NCI-H2081 treated with DMSO at 0.1 percent for 48 hours (cell line): ENCODE measurements at places on chromosomes 7 and 10.
A peak's percentile ranks its signal among the peaks of the same experiment; 100 is the strongest.

DNA sequence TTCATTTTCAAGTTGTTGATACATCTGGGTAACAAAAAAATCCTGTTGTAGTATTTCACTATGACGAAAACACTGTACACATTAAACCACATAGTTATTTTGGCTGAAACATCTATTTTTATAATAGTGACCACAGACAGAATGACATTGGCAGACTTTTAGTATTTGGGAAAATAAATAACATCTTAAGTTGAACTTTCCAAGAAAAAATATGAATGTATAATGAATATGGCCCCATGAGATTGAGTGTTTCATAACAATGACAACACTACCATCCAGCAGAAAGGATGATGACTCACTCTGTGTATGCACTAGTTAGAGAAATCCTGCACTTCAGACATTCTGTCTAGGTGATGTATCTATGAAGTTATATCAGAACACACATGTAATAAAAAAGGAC lies 118.1 kb downstream of the SEMA3D start:
- DNase-seq: no peak

DNA sequence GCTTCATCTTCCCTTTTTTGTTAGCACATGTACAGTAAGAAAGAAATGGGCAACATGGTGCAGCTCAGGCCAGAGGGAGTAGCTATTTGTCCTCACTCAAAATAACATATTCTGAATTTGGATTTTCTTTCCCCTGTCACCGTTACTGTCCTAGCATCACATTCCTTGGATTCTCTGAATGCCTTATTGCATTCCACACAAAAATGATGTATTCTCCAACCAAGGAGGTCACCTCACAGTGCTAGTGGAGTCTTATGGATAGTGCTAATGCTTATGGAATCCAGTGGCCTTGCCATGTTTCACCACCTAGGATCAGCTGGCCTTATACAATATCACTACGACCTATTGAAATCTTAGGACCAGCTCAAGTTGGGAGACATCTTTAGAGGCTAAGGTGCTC lies 7.2 kb downstream of the PRSS58 start:
- DNase-seq: no peak

- DNase-seq: no peak
Measured at GRCh38 chr10:1398626-1399410, 338.5 kb downstream of the ADARB2 start.

- DNase-seq: no peak
Measured at GRCh38 chr10:11178606-11179515, 161.2 kb downstream of the CELF2 start.

- DNase-seq: no peak
Measured at GRCh38 chr10:1085258-1085657, 29.1 kb downstream of the WDR37 start.

DNA sequence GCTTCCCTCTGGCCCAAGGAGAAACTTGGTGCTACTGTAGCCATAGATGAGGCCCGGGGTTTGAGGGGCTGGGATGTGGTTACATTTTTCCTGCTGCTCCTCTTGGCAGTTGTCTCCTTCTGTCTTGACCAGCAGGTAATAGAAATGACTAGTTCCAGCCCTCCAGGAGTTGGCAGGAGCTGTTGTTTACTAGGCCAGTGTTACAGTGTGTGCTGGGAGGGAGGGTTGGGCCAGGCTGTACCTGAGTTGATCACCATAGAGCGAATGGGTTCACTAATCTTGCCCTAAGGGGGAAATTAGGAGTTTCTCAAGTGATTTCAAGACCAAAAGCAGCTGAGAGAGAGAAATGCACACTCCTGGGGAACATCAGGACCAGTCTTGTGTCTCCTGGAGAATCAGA lies 34.9 kb downstream of the PAX2 start:
- DNase-seq: no peak

- DNase-seq: no peak
Measured at GRCh38 chr10:109987452-109988211, 20.2 kb upstream of the ADD3 start.

GRCh38 chr7:767941-768731 lies 41.1 kb upstream of the PRKAR1B start:
- DNase-seq: peak; percentile 93

DNA sequence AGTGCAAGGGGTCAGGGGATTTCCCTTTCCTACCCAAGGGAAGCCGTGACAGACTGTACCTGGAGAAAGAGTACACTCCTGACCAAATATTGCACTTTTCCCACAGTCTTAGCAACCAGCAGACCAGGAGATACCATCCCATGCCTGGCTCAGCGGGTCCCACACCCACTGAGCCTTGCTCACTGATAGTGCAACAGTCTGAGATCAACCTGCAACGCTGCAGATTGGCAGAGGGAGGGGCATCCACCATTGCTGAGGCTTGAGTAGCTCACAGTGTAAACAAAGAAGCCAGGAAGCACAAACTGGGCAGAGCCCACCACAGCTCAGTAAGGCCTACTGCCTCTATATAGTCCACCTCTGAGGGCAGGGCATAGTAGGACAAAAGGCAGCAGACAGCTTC lies 53.9 kb downstream of the PIK3CG start:
- no peak for DNase-seq

GRCh38 chr10:67606572-67606971 lies 89.4 kb downstream of the CTNNA3 start:
- DNase-seq: no peak

- DNase-seq: no peak
Measured at GRCh38 chr10:45514291-45515270, 140.6 kb downstream of the ALOX5 start.

- DNase-seq: no peak
Measured at GRCh38 chr10:51706225-51706624, 6.8 kb upstream of the CSTF2T start.

GRCh38 chr7:111010798-111011197 lies 80.1 kb upstream of the LRRN3 start:
- no peak for DNase-seq

DNA sequence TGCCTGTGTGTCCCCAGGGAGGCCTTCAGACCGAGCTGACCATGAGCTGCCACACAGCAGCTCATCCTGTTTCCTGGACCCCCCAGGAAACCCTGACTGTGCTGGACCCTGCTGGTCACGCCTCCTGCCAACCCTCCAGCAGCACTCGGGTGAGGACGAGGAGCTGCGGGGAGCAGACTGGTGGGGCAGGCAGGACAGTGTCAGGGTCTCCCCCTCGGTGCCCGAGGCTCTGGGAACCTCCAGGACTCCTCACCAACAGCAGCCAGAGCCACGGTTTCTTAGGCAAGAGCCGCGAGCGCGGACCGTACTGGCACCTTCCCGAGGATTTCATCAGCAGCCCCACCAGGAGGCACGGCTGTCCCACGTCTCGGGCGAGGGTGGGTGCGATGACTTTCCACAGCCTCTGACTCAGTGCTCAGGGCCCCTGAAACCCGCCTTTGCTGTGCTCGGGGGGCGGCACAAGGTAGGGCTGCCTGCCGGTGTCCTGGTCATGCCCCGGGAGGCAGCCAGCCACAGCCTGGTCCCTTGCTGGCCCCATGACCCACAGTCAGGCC lies 186.9 kb downstream of the ELFN1 start:
- DNase-seq: no peak

DNA sequence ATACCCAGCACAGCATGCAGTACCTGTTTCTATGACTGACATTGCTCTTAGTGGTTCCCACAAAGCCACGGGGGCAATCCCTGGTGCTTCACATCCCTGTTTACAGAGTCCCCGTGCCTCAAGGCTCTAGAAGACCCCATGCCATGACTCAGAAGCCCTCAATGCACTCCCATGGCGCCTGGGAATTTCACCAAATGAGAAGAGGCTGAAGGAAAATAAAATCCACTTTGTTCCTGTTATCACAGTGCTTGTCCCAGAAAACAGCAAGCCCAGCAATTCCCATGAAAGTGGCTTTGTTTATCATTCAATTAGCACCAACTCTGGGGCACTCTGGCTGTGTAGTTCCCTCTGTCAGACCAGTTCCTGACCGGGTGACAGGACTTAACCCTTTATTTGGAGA lies 268.3 kb downstream of the TNS3 start:
- DNase-seq: no peak

GRCh38 chr7:101878938-101879337 lies 61.5 kb downstream of the CUX1 start:
- no peak for DNase-seq

- no peak for DNase-seq
Measured at GRCh38 chr7:132255115-132255797, 321.0 kb downstream of the PLXNA4 start.
